A172 (cell line): ENCODE measurements at places on chromosomes 4 and X. TPM values are rescaled to one million over a fixed set of nuclear protein-coding genes. Genes with fewer than 3 reads are reported as not detected.

DNA sequence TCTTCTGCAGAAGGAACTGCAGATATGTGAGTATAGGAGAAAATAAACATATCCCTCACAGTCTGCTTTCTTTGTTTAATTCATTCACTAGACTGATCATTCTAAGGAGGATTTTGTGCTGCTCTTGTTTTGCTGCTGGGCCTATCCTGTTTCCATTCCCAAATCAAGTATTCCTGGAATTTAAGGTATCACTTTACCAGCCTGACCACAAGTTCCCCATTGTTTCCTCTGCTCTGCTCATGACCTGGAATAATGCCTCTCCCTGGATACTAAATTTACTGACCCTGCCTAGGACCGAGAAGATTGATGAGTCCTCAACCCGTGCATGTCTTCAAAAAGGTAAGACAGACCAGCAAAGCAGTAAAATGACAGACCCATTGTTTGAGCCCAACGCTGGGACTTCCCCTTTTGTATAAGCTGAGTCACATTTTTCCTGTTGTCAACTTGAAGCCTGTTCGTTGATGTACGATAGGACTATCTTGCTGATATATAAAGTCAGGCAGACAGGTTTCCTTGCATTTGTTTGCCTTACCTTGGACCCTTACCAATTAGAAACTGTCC, 85.5 kb upstream of the TET2 start:
- DNase-seq = peak; percentile 90

DNA sequence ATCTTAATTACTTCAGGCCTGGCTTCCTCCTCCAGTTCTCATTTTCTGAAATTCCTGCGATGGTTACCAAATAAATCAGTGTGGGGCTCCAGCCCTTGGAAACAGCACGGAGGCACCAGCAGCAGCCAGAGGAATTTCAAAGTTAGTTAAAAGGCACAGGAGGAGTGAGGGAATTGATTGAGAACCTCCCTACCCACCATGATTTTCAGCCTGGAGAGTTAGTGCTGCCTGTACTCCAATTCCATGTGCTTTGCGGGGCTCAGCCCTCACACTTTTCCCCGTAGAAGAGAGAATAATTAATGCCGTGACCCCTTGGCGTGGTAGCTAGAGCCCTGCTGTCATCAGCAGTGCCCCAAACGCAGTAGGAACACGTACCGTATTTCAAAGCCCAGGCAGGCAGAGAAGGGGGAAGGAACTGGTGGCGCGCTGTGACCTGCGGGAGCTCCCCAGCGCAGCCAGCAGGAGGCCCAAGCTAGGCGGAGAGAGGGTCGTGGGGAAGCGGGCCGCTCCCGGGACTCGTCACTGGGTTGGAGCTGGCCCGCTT, 84.0 kb upstream of the IGFBP7 start:
- DNase-seq = no peak

DNA sequence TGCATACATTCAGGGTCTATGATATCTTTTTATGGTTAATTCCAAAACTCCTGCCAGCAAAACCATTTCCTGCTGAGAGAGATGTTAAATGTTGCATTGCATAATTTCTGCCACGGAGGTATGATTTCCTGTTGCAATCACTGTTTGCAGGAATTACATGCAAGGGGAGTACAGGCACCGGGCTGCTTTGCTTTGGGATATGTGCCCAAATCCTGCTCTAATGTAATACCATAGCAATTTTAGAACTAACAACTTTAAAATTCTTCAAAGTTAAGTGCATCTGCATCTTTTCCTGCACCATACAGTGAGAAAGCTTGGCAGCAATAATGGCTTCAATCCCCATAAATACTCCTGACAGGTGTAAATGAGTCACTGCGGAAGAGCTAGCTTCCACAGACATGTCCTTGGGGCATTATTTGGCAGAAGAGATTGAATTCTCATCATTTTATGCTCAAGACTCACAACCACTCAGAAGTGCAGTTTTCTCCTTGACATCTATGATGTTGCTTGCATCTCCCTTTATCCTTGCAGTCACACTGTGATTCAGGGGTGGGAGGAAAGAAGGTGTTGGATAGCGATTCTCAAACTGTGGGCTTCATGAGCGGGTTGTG, 29.6 kb downstream of the TRIM2 start:
- peak; percentile 97 for DNase-seq

GRCh38 chr4:106304632-106305031, 11.4 kb downstream of the TBCK start:
- no peak for DNase-seq

DNA sequence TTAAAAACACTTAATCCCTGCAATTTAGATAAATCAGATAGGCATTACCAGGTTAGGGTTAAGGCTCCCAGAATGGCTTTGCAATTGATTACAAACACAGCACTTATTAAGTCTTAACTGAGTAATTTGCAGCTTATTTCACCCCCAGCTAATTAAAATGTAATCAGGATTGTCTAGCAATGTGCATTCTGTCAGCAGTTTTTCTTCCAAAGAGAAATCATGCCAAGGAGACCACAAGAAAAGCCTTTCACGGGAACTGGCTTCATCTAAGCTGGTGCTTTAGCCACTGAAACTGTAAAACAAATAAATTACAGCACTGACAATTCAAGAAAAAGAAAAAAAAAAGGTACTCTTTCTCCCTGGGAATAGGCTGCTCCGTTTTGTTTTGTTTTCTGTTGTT, 2.1 kb downstream of the ANOS1 start:
- DNase-seq = no peak

DNA sequence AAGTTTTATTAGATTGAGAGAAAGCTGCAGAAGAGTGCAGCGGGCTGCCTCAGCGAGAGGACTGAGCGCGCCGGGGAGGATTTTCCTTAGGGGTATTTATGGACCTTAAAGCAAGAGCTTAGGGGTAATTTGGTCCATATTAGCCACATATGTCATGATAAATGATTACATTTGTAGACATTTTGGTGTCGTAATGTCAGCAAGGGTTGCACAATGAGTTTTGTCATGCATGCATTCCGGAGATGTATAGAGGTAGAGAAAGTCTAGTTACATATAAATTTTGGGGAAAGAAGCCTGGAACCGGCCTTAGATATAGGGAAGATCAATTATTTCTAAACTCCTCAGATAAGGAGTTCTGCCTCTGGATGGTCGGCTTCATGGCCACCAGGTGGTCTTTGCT, 10.0 kb downstream of the MGST2 start:
- DNase-seq = no peak

PDLIM3 gene
- total RNA-seq = 6.0 and 10.3 TPM in 2 replicates
